ENCODE measurements at places on chromosomes 4 and X.

DNA sequence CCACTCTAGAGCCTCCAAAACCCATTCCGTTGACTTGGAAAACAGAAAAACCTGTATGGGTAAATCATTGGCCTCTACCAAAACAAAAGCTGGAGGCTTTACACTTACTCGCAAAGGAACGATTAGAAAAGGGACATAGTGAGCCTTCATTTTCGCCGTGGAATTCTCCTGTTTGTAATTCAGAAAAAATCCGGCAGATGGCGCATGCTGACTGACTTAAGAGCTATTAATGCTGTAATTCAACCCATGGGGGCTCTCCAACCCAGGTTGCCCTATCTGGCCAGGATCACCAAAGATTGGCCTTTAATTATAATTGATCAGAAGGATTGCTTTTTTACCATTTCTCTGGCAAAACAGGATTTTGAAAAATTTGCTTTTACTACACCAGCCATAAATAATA, 60.8 kb downstream of the ZNF732 start:
- DNase-seq, result peak; percentile 45

GRCh38 chrX:2614911-2615310, 76.2 kb upstream of the CD99 start:
- no peak for DNase-seq

GRCh38 chrX:16772460-16772859, 13.8 kb upstream of the TXLNG start:
- no peak for DNase-seq

DNA sequence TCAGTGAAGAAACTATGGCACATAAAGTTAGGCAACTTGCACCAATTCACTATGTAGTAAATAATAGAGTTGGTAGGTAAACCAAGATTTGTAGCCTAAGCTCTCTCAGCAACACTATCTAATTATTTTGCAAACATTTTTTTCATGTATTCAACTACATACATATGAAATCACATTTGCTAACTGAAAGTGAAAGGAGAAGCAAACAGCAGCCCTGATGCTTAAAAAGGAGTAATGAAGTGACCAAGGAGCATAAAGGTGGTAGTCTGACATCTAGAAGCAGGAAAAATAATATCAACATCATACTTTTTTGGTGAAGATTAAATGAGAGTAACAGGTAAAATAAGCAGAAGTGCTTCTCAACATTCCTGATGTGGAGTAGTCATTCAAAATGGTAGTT, 603.7 kb downstream of the GRXCR1 start:
- DNase-seq, result no peak

GRCh38 chr4:112153211-112153791, 8.0 kb downstream of the FAM241A start:
- DNase-seq, result no peak

DNA sequence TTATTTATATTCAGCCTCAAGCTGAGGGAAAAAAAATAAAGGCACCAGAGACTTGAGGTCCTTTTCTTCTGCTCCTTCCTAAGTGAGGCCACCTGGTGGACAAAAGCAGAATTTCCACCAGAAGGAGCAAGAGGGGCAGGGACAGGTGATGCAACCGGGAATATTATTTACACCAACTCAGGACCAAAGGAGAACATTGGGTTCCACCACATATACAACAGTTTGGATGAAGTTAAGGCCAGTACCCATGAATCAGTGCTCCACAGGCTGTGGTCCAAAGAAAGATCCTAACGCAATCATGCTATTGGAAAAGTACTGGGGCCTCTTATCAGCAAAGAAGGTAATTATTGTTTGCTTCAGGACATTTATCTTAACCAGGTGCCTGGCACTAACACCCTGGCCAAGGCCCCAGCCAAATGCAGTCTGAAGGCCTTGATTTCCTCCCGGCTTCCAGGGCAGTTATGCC, 57.4 kb downstream of the TSC22D3 start:
- peak; percentile 73 for DNase-seq

DNA sequence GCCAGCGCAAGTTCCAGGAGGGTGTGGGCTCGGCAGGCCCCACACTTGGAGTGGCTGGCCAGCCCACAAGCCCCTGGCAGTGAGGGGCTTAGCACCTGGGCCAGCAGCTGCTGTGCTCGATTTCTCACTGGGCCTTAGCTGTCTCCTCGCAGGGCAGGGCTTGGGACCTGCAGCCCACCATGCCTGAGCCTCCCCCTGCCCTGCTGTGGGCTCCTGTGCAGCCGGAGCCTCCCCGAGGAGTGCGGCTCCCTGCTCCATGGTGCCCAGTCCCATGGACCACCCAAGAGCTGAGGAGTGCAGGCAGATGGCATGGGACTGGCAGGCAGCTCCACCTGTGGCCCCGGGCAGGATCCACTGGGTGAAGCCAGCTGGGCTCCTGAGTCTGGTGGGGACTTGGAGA, 139.2 kb upstream of the CXCL13 start:
- DNase-seq, result no peak

GRCh38 chr4:65669111-65670019, 924 bp downstream of the EPHA5 start:
- peak; percentile 43 for DNase-seq

- no peak for DNase-seq
Measured at GRCh38 chr4:9971711-9972110, 49.6 kb downstream of the SLC2A9 start.

GRCh38 chr4:38131371-38132091, 171.3 kb downstream of the PTTG2 start:
- DNase-seq, result no peak

DNA sequence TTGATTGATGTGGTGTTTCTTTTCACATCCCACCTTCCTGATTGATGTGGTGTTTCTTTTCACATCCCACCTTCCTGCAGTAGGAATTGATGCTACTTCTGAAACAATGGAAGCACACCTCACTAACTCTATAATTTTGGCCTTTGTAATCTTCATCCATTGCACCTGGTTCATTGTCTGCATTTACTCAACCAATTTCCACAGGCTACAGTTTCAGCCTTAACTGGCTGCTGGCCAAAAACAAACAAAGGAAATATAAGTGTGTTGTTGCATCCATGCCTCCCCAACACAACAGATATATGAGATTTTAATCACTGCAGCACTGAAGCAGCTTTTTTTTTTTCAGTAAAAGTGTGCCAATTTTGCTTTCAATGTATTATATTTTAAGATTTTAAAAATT, 867.6 kb upstream of the PCDH7 start:
- no peak for DNase-seq

GRCh38 chrX:150703695-150703974, 10.4 kb downstream of the MTMR1 start:
- no peak for DNase-seq

- DNase-seq, result no peak
Measured at GRCh38 chr4:55540271-55540670, 6.4 kb downstream of the CLOCK start.

- no peak for DNase-seq
Measured at GRCh38 chr4:113003841-113004240, 45.6 kb upstream of the ANK2 start.

GRCh38 chrX:106742805-106743204, 16.3 kb downstream of the RNF128 start:
- DNase-seq, result no peak

DNA sequence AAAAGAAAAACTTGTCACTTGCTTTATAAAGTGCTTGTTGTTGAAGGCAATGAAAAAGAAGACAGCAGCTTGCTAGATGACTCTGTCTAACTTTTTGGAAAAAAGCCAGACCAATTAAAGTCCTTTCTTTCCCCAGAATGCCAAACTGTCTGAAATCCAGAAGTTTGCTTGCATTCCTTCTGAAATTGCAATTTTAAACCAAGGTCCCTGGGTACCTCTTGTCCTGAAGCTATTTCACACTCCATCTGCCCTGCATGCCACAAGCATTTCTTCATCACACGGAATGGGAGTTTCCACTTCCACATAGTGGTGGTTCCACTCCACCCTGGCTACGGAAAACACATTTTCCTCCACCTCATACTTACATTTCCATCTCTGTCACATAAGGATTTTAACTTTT, 101.0 kb downstream of the PAPSS1 start:
- DNase-seq, result peak; percentile 34

DNA sequence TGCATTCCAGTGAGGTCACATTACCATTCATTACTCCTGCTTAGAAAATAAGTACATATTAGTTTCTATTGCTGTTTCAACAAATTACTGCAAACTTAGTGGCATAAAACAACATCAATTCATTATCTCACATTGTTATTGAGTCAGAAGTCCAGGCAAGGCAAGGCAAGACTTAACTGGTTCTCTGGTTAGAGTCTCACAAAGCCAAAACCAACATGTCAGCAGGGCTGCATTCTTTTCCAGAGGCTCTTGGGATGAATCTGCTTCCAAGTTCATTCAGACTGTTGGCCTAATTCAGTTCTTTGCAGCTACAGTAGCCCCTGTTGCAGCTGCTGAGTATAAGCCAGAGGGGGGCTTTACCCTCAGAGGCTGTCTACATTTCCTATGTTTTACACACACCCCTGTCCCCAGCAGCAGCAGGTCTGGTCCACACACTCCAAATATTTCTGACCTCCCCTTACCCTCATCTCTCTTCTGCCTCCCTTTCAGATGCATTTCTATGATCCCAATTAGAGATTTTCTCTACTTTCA, 892.1 kb upstream of the EPHA5 start:
- DNase-seq, result no peak

GRCh38 chrX:70508296-70508911, 63.8 kb downstream of the DLG3 start:
- DNase-seq, result peak; percentile 27

- no peak for DNase-seq
Measured at GRCh38 chrX:35439692-35440091, 358.4 kb upstream of the MAGEB16 start.

DNA sequence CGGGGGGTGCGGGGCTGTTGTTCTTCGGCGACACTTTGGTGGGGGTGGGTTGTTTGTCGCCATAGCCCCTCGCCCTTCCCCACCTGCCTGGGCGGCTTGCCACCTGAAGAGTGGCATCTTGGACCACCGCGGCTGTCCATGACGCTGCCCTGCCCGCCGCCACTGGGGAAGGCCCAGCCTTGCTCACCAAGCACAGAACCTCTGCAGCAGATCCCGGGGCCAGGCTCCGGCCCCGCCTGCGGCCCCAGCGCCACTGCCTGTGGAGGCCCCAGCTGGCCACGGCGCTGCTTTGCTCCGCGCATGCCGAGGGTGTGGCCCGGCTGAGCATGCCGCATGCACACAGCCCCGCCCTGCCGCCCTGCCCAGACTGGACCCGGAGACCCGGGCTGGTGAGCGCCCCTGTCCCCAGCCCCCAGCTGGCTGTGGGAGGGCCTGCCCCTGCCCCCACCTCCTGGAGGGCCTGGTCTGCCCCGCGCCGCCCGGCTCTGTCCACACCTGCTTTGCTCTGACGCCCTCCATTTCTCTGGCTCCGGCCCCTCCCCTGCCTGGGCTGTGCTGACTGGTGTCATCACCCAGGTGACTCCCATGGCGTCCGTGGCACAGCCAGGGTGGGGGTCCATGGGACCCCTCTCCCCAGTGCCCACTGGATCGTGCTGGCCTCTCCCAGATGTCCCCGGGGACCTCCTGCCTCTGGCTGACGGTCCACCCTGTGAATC, 5.3 kb downstream of the NAT8L start:
- no peak for DNase-seq

GRCh38 chr4:71004281-71004851, 10.9 kb downstream of the DCK start:
- DNase-seq, result peak; percentile 15

DNA sequence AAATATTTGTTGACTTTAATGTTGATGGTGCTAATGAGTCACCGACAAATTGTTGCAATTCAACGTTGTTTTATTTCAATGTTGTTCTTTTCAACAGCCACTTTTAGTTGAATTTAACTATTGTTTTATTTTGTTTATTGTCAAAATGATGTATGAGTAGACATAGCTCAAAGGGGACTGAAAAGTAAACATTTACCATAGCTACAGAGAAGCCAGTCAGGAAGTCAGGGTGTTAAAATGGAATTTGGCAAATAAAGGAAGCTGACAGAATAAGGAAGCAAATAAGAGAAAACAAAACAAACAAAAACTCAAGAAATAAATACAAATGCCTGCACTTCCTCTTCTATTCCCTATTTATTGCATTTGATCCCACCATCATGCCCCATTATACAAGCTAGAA, 648.4 kb upstream of the HTR2C start:
- no peak for DNase-seq

DNA sequence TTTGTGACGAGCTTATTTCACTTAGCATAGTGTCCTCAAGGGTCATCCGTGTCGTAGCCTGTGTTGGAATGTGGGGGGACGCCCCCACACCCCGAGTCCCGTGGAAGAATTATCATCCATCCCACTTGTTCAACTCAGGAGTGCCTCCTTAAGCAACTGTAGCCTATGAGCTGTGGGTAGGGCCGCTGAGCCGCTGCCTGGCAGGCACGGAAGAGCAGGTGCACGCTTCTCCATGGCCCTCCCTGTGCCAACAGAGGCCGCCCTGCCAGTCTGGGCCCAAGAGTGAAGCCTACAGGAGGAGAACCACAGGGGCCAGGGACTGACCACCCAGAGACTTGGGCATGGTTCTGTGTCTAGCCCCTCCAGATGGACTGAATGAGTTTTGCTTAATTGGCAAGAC, 2.3 kb upstream of the RGS12 start:
- no peak for DNase-seq

- peak; percentile 55 for DNase-seq
Measured at GRCh38 chr4:155604718-155605626, 61.7 kb upstream of the GUCY1A1 start.

GRCh38 chr4:98466868-98467599, 191.4 kb downstream of the TSPAN5 start:
- DNase-seq, result no peak

DNA sequence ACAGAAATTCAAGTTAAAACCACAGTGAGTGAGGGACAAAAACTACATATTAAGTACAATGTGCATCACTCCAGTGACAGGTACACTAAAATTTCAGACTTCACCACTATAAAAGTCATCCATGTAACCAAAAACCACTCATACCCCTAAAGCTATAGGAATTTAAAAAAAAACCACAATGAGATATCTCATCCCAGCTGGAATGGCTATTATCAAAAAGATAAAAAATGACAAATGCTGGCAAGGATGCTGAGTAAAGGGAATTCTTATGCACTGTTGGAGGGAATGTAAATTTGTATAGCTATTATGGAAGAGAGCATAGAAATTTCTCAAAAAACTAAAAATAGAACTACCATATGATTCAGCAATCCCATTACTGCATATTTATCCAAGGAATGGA, 171.1 kb downstream of the HHIP start:
- DNase-seq, result no peak

DNA sequence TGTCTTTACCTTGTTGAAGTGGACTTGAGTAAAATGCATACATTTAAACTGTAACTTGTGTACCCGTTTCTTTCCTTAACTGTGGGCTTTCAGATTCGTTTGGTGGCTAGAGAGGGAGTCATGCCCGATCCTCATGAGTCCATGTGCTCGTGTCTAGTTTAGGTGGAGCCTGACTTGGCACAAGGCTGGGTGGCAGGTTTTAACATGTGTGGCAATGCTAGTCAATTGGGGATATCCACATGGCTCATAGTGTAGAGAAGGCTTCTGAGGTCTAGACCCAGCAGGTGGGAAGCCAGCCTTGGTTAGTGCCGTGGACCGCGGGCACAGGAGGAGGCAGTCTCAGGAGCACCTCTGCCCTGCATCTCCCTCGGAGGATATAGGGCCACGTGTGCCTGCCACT, 48.5 kb upstream of the CLCN4 start:
- no peak for DNase-seq

- DNase-seq, result no peak
Measured at GRCh38 chrX:151180400-151180799, 4.0 kb downstream of the GPR50 start.

- DNase-seq, result peak; percentile 2
Measured at GRCh38 chrX:79081895-79082512, 62.5 kb upstream of the GPR174 start.
